Stimulated activated CD4-positive, alpha-beta T cell treated with anti-CD3 and anti-CD28 coated beads, Interleukin-12 subunit alpha, Interleukin-12 subunit beta, amount 100 ng/mL, for 48 hours (primary cell): ENCODE measurements at places on chromosomes 5 and 9.

GRCh38 chr9:133811471-133811870, 73.3 kb upstream of the SARDH start:
- DNase-seq, result no peak

GRCh38 chr5:106140101-106140500, 1530.6 kb downstream of the EFNA5 start:
- DNase-seq, result no peak

- DNase-seq, result no peak
Observed at GRCh38 chr9:6198251-6198650, 17.4 kb upstream of the IL33 start.

GRCh38 chr9:95495961-95496360, 20.8 kb downstream of the PTCH1 start:
- DNase-seq, result no peak

DNA sequence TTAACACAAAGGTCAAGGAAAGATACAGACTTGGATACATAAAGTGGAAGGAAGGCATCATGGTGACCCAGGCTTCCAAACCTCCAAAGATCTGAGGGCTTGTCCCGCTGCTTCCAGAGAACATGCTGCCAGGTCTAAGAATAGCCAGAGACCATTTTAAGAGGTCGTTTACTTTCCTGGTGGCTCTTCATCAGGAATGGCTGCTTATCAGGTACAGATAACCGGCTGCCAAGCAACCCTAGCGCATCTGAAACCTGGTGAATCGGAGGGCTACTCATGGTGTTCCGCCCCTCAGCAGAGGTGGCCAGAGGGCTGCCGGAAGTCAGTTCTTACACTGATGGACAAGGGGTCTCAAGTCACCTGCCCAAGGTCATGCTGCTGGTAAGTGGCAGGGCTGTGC, 251.3 kb upstream of the DAP start:
- no peak for DNase-seq

DNA sequence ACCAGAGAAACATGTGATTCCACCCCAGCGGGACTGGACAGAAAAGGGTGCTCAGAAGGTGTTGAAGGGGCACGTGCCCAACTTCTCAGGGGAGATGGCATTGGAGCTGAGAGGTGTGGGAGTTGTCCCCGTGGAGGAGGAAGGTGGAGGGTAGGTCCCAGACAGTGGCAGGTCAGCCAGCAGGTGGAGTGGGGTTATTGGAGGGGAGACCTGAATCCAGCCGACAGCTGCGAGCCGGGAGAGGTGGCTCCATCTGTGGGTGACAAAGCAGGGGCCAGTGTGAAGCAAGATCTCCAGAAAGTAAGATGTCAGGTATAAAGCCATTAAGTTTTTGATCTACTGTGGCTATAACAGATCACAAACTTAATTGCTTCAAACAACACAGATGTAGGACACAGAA, 75.1 kb downstream of the HRH2 start:
- DNase-seq, result no peak

GRCh38 chr5:164688437-164688836, 1183.0 kb downstream of the MAT2B start:
- DNase-seq, result no peak

DNA sequence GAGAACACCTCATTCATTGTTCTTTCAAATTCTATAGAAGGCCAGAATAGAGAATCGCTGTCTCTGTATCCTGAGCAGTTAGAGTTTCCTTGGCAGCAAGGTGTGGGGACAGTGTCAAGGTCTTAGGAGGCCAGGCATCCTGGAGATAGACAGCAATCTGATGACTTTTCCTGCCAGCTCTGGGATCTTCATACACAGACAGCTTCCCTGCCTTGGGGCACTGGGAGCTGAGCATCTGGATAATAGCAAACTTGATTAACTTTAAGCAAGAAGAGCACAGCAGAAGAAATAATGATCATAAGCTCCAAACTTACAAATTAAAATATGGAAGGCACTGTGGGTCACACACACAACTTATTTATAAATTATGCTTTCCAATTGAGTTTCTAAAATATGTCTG, 86.1 kb upstream of the STK32A start:
- DNase-seq, result no peak

GRCh38 chr9:105413525-105413924, 34.3 kb upstream of the FSD1L start:
- no peak for DNase-seq

- no peak for DNase-seq
Observed at GRCh38 chr9:18007621-18008020, 428.8 kb downstream of the SH3GL2 start.

- no peak for DNase-seq
Observed at GRCh38 chr9:19133549-19134345, 6.5 kb upstream of the PLIN2 start.

- no peak for DNase-seq
Observed at GRCh38 chr5:168844922-168845296, 265.7 kb upstream of the PANK3 start.
